CD4-positive, alpha-beta T cell treated with Interleukin-15 for 1 hour (primary cell): ENCODE measurements at places on chromosomes 6 and 20.

DNA sequence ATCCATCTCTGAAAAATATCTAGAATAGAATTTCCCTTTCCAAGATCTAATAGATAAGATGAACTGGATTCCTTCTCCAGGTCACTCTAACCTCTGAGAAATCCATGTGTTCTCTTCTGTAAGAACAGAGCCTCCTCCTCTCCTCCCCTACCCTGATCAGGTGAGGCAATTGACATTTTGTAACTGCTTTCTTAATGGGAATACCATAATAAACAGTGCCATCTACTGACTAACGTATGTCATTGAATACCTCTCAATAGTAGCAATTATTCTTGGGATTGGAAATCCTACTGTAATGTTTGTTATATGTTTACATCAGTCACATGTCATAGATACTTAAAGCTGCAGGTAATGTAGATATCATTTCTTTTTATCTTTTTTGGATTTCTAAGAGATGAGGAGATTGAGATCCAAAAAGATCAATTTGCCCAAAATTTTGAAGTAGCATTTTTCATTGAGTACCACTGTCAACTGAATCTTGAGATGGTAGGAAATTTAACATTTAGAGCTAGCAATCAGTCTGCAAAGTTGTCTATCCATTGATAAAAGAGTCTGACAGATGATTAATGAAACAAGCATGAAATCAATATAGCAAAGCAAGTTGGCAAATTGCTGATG, 365.8 kb upstream of the HSF2 start:
- no peak for DNase-seq

DNA sequence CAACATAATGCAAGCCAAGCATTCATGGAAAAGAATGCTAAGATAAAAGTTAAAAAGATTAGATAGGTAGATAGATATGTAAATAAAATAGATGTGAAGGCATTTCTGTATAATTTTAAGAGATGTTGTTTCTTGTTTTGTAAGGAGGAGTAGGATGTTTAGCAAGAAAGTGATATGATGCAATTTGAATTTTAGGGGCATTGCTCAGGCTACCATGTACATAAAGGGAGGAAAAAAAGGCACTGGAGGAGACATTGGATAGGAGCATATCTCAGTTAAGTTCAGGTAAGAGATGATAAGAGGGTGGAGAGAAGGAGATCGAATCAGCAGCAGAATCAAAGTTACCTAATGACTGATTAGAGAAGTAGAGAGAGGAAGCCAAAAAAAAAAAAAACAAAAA, 194.7 kb downstream of the TENT5A start:
- no peak for DNase-seq

GRCh38 chr20:17403461-17403860, 127.7 kb downstream of the BFSP1 start:
- DNase-seq, result no peak

DNA sequence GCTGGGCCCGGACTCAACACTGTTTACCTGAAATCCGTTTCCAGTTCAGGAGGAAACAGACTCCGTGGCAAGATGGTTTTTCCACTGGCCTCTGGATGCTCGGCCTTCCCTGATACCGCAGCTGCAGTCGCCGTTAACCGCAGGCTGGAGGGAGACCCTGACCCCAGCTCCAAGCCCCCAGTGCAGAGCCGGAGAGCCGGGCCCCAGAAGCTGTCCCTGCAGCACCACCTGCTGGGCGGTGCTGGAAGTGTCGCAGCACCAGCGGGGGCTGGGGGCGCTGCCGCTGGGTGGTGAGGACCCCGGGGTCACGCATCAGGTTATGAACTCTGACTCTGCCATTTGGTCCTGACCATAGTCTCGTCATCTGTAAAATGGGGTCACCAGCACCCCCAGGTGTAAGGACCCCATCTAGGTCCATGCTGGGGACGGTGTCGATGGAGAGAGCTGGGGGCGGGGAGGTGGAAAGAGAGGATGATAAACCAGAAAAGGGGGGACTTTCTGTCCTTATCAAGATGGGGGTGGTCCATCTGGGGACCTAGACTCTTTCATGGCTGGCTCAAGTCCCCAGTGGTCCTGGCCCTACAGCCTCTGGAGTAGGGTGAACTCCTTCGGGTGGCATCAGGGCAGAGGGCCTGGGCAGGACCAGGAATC, 20.8 kb upstream of the CHRNA4 start:
- no peak for DNase-seq

GRCh38 chr6:16727996-16728395, 33.3 kb downstream of the ATXN1 start:
- DNase-seq, result peak; percentile 35

- no peak for DNase-seq
Observed at GRCh38 chr6:157216570-157216969, 106.7 kb downstream of the TMEM242 start.

- DNase-seq, result no peak
Observed at GRCh38 chr6:27290065-27290849, 21.8 kb downstream of the POM121L2 start.

DNA sequence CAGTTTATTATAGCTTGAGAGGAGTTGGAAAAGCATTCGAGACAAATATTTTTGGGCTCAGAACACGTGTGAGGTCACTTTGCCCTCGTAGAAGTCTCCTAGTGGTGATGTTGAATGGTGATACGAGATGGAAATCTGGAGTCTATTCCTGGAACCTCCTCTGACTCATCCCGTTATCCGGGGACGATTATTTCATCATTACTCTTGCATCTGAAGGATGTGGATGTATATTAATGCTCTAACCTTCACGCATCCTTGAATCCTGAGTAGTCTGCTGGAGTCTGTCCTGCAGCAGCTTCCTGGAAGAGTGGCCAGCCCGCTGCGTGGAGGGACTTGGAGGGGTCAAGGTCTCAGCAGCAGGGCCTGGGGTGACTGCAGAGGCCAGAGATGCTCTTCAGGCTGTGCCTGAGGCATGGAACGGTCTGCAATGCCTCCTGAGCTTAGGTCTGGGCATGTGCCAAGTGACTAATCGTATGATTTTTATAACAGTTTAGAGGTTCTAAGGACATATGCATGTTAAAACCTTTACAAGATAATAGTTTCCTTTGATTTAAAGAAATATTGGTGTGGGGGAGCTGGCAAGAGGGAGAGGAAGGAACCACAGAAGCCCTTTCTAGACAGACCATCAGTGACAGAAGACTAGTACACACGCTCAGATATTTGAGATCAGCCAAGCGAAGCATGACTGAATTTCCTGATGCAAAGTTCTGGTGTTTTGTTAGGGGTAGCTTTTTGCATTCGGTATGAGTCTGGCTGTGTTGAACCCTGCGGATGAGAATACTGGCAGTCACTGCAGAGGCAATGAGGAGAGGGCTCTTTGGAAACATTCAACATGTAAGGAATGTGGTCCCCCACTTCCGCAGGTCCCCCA, 400.2 kb downstream of the QKI start:
- DNase-seq, result no peak

DNA sequence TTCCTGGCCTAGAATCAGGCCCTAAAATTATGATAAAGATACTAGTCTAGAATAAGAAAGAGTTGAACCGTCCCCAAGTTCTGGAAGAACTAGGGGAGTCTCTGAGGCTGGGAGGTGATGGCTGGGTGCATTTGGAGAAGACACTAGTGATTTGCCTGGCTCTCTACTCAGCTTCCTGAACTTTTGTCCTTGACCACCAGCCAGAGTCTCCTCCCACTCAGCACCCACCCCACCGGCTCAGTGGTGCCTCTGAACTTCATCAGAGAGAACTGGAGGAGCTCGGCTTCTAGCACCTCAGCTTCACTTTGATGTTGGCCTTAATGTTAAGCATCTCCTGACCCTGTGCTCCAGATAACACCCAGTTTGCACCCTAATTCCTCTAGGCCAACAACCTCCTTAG, 73.0 kb downstream of the PERP start:
- DNase-seq, result no peak

DNA sequence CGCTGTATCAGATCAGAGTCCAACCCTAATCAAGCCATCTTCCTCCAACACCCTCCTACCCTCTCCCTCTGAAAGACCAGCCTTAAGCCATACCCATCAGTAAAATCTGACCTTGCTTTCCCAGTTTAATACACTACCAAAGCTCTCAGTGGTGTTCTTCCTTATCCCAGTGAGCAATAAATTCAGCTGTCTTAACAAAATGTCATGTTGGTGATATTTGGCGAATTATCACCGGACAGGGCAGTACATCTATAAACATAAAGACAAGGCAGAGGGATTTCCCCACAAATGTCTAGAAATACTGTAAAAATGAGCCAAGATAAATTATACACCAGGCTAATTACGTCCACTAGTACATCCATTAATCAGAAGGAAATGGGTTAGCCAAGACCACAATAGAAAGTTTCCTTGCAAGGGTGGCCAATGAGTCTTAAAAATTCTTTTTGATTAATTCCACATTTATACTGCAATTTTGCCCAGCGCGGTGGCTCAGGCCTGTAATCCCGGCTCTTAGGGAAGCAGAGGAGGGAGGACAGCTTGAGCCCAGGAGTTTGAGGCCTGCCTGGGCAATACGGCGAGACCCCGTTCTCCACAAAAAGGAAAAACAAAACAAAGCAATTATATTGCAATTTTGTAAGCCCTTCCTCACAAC, 905 bp downstream of the RARS2 start:
- no peak for DNase-seq

DNA sequence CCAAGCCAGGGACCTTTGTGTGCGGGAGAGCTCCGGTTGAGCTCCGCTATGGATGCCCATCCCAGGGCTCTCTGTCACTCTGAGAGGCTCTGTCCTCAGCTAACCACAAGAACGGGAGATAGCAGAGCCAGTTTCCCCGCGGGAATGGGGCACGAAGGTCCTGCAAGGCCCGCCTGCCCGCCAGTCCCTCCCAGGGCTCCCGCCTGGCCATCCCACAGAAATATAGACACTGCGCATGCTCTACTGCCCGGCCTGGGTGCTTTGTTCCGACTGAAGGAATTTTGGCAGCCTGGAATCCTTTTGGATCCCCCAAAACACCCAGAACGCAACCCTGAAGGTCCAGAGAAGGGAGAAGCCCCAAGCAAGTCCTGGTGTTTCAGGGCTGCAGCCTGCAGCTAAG, 8.6 kb upstream of the DEFB110 start:
- no peak for DNase-seq

GRCh38 chr6:70738028-70738427, 70.3 kb downstream of the SMAP1 start:
- DNase-seq, result no peak

DNA sequence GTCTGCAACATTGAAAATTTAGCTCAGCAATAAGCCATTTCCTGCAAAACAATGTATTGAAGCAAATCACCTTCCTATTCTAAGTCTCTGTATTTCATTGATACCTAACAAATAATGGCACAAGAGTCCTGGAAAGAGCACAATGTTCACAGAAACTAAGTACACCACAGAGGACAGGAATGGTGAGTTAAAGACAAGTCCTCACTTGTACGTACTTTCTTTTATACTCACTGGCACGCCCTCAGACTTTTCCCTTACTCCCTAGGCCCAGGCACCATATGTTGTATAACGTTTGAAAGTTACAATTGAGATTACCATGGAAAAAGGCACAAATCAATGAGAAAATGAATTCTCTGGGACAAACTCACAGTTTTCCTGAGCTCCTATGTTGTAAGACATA, 683.0 kb upstream of the MANEA start:
- DNase-seq, result no peak

DNA sequence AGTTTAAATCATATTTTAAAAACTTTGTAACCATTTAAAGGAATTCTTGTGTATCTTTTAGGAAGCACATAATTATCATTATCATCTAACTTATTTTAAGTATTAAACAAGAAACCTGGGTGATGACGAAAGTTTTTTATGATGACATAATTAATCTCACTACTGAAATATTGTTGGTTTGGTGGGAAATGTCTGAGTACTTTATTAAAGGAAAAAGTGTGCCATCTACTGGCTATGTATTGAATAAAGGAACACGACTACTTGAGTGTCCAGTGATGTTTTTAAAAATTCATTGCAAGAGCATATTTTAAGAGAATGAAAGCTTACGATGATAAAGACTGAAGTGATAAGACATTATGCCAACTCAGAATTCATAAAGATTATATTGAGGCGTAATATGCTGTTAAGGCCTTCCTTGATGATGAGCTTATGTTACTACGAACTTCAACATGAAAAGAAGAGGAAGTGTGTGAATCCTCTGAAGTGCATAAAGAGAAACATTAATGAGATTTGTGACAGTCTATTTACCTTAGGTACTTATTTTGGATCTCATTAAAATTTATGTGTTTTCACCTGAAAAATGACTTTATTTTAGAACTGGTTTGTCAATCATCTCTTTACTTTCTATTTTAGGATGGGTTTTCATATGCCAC, 12.0 kb upstream of the TRMT11 start:
- DNase-seq, result no peak

DNA sequence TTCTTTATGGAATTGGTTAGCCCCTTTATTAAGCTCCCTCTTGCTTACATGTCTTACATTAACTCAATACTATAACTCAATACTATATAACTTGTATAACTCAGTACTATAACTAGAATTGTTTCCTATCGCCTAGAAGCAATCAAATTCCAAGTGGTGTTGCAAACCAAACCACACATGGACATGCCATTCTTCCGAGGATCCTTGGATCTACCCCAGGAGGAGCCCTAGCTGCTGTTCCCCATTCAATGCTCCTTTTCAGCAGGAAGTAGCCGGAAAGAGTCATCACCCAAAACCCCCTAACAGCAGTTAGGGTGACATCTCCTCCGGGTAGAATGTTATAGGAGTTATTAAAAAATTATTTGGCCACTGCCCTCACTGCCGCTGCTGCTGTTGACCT, 40.5 kb downstream of the PLN start:
- DNase-seq, result no peak

DNA sequence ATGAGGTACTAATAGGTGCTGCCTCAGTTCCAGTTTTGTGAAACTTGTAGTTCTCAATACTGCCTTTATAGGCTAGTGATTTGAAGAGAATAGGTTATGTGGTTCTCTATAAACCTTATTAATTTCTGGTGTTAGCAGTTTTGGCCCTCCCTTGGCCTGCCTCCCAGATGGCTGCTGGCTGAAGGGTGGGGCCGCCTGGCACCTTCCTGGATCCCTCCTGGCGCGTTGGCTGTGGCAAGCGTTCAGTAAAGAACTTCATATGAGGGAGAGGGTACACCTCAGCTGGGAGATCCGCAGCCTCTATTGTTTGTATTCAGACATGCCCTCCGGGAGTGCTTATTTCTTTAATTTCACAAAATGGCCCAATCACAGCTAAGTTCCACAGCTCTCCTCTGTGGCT, 51.9 kb downstream of the FAM120B start:
- no peak for DNase-seq

DNA sequence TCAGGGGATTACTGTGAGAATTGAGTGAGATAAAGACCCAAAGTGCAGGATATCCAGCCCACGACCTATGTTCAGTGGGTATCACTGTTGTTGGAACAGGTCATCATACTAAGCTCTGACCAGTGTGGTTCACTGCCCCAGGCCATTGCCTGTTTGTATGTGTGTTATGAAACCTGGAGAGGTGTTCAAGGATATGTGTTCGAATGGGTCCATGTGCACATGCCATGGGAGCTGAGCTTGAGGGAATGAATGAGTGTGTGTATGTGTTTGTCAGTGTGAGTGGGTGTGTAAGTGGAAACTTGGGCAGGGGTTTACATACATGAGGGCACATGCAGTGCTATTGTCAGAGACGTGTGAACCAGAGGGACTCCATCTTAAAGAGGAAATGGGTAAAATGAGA, 17.7 kb upstream of the AHCY start:
- no peak for DNase-seq
